Head of caudate nucleus (tissue), 42 donors: ENCODE measurements at places on chromosomes 4 and X.

GRCh38 chr4:56655627-56656345 is 25.3 kb downstream of the HOPX start:
- no peak for DNase-seq

DNA sequence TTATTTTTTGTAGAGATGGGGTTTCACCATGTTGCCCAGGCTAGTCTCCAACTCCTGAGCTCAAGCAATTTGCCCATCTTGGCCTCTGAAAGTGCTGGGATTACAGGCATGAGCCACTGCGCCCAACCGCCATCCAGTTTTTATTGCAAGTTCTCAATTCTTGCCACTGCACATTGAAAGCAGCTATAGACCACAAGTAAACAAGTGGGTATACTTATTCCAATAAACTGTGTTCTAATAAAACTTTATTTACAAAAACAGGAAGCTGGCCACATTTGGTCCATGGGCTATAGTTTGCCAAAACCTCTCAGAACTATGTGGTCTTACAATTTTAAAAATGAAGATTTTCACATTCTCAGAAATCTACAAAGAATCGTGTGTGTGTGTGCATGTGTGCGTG is 313.6 kb upstream of the RASGEF1B start:
- no peak for DNase-seq

DNA sequence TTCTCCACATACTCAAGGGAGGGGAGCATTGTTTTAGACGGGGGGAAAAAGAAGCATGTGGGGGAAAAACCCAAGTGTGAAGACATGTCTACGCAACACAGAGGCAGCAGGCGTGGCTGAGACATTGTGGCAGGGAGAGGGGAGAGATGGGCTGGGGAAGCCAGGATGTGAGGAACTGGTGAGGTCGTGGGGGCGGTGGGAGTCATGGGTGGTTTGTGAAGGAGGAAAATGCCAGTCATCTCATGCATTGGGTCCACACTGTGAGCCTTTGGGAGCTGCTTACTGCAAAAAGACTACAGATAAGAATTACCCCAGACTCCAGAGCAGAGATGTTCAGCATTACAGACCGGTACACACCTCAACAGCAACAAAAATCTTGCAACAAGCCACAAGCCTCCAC is 2.1 kb downstream of the JAKMIP1 start:
- peak; percentile 49 for DNase-seq

DNA sequence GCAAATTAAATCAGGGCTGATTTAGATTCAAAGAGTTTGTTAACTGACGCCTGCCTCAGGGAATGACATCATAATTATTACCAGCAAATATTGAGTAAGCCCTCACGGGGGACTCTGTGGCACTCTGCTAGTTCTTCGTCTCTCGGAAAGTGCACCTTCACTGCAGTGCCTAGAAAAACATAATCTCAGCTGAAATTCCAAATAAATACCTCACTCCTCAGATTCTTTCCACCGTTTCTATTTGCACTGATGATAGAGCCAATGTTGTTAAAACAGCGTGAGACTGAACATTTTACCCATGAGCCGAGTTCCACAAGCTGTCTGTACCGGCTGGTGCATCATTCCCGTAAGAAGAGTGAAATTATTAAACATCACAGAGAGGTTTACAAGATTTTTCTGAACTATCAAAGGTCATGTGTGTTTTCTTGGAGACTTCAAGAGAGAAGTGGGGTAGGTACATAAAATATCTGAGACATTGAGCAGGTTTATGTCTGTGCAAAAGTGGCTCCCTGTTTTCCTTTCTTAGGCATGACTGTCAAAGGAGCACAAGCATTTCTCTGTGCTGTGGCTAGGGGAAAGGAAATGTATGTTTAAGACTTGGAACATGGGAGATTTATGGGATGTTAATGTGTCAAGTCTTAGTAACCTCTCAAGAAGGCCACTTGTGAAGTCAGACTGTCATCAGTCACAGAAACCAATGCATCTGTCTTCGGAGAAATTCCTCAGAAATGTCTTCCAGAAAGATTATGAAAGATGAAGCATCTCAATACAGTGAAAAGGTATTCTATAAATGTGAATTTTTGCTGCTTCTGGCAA is 119.6 kb downstream of the CBLL2 start:
- DNase-seq: no peak

- DNase-seq: no peak
Measured at GRCh38 chr4:65971686-65972085, 301.4 kb upstream of the EPHA5 start.

DNA sequence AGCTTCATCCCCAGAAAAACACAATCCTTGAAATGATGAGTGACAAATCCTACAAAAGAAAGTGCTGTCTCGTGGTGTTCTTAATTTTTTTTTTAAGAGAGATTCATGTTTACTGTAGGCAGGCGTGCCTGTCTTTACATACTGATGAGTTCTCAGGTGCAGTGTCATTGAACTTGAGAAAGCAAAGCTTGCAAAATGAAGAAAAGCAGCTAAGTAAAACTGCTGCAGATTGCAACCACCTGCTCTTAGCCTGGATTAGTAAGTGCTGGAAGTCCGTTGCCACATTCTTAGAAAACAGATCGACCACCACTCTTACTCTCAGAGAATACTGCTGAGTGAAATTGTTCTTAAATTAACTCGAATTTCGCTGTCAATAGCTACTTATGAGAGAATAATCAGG is 854.6 kb downstream of the TRIML1 start:
- no peak for DNase-seq

DNA sequence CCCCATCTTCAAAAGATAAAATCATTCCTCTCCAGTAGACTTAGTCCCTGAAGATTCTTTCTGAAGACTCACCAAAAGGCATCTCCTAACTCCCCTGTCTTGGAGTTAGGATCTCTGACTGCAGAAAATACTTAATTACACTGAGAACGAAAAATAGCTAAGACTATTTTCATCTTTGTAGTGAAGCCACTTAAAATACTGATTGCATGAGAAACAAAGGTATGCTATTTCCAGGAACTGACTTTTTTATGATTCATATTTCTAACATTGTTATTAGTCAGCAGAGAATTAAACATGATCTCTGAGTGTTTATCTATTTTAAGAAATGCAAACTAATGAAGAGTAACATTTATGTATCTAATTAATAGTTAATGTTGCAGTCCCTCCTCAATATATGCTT is 71.8 kb upstream of the NR3C2 start:
- no peak for DNase-seq

GRCh38 chrX:40392599-40392998 is 188.2 kb upstream of the ATP6AP2 start:
- no peak for DNase-seq

DNA sequence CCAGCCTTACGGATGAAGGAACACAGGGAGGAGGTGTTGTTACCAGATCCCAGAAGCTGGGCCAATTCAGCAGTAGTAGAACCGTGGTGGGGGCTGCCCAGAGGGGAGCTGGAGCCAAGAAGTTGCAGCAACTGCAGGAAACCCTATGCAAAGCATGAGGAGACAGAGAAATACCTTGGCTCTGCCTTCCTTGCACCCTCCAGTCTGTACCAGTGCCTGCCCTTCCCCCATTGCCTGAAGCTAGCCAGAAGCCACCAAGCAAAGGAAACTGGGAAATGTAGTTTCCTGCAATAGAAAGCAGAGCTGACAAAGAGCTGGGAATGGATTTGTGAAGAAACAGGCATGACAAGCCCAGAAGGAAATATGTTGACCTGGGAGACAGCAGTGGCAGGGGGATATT is 108.7 kb upstream of the FUNDC1 start:
- DNase-seq: peak; percentile 11

DNA sequence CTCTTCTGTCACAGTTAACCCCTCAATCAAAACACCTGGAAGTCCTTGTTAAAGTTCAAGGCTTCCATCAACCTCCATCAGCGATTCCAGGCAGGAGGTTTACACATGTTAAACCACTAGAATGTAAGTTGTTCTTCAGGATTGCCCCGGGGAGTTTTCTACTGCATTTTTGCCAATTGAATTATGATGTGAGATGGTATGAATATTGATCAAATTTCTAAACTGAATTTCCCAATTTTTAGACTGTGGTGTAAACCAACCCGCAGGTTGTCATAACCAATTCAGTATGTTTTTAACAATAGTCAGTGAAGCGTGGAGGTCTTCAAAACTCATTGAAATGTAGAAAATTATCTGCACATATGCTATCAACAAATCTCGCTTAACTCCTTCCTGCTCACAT is 21.2 kb upstream of the TENM3 start:
- DNase-seq: no peak
